ENCODE measurements at places on chromosomes 13 and 19.

DNA sequence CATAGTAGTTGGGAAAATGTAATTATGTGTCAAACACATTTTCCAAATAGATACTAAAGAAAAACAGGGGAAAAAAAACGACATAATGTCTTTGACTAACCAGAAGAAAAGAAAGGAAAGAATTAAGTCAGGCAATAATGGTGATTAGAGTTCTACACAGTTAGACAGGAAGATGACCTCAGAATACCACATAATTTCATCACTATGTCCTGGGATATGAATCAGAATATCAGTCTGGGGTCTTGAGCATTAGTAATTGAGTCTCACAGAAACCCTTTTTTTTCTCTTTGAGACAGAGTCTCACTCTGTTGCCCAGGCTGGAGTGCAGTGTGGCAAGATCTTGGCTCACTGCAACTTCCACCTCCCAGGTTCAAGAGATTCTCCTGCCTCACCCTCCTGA is 503.4 kb downstream of the SLITRK1 start:
- DNase-seq = no peak

- peak; percentile 27 for DNase-seq
These were observed 8.0 kb downstream of the RGCC start for GRCh38 chr13:41465241-41465847.

DNA sequence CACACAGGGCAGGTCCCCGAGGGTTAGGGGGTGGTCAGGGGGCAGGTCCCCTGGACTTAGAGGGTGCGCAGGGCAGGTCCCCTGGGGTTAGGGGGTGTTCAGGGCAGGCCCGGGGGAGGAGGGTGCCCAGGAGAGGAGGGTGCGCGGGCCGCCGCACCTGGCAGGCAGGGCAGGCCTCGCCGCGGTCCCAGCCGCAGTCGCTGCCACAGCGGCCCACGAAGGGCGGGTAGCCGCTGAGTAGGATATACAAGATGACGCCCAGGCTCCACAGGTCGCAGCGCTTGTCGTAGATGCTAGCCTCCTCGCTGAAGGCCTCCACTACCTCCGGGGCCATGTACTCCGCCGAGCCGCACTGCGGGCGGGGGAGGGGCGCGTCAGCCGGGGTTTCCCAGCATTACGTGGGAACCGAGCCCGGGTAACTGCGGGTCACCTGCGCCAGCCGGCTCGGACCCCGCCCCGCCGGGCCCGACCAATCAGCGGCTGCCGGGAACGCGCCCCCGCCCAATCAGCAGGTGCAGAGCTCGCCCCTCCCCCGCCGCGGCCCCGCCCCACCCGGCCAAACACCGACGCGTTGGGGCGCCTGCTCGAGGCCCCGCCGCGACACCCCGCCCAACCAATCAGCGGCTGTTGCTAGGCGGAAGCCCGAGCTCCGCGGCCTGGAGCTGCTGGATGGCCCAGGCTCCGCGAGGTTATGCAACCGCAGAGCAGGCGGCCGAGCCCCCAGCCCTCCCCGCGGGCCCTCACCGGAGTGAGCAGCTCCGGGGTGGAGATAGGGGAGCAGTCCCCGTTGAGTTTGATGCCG is 9.2 kb downstream of the MKNK2 start:
- DNase-seq = peak; percentile 91

GRCh38 chr13:20102525-20103180 is 58.2 kb downstream of the GJA3 start:
- DNase-seq = no peak

Measured in substantia nigra (tissue), 51 donors.